ENCODE measurements at places on chromosomes 2 and 18.

DNA sequence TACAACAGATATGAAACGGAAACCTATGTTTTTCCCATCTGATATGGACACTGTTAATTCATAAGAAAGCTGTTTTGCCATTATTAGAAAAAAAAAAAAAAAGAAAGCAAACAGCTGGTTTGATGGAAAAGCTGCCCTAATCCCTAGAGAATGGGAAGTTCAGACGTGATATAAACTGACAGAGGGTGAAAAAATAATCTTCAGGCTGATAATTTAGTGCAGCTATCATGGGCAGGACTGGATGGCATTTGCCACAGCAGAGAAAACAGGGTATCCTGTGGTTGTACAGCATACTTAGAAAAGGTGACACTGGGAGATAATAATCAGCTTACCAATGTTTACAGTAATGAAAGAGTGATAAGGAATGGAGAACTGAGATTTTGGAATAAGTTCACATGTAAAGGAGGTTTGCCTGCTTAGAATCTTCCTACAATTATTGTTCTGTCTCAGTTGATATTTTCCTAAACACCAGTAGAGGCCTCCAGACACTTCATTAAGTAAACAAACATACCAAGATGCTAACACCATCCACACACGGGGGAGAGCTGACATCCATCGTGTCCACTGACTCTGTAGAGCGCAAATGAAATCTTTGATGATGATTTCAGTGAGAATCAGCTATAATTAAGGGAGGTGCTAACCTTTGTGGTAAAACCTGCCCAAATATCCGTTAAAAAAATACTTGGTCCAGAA lies 211.6 kb upstream of the MMADHC start:
- peak; percentile 52 for DNase-seq

- DNase-seq: peak; percentile 83
Observed at GRCh38 chr18:28003451-28003850, 173.5 kb downstream of the CDH2 start.

DNA sequence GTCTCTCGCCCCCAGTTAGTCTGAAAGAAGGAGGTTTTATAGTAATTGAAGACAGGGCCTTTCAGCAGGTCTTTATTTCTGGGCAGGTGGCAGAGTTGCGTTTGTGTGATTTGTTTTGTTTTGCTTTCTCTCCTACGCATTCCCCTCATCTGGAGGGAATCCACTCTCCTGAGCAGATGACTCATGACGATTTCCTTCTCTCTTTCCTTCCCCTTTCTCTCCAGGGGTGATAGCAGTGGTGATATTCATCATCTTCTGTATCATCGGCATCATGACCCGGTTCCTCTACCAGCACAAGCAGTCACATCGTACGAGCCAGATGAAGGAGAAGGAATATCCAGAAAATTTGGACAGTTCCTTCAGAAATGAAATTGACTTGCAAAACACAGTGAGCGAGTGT lies 888.8 kb downstream of the CNTNAP5 start:
- no peak for DNase-seq

DNA sequence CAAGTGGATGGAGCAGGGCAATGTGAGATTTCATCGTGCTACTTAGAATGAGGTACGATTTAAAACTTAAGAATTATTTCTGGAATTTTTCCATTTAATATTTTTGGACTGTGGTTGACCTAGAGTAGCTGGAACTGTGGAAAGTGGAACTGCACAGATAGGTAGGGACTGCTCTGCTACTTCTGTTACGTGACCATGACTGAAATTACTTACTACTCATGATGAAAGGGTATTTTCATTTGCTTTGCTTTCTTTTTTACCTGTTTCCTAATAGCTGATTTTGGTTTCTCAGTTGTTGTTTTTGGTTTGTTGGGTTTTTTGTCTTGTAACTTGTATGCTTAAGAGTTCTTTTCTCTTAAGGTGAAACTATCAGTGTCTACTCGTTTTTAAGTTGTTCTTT lies 11.4 kb downstream of the UBE2E3 start:
- DNase-seq: no peak

DNA sequence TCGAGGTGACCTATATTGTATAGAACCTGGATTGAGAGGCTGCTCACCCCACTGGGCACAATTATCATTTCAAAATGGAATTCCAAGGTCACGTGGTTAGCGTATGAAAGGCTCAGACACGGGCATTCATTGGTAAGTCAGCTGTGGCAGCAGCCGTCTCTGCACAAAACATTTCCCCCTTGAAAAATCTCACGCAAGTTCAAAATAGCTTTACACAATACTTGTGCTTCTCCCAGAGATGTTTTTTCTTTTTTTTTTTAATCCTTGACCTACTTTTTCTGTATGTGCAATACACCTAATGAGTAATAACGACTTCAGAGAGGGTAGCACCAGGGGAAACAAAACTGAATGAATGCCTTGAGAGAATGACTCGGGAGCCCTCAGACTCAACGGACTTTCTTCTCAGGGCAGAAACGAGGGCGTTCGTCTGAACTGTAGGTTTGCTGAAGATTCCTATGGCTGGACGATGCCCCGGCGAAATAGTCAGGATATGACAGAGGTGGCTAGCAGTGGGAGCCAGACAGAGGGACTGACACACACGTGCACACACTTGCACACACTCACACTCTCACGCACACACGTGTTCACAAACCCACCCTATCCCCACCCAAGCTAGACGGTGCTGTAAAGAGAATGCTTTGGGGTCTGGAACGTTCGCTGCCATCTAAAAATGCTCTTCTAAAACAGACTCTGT lies 77.8 kb downstream of the PDCL3 start:
- no peak for DNase-seq

GRCh38 chr18:42588786-42589185 lies 526.7 kb downstream of the RIT2 start:
- no peak for DNase-seq

DNA sequence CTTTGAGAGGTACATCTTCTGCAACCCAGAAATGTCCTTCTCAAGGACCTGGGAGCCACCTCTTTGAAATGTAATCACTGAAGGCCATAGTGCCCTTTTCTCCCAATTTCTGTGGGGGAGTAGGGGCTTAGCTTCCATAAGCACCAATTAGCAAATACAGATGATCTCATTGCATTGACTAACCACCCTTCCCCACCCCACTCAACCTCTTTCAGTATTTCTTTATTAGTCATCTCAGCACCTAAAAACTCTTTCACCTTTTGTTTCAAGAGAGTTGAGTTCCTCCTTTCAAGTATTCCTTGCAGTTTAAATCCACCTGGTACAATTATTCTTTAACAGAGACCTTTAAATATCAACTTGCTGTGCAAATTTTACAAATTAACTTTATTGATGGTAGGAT lies 1011.8 kb upstream of the CDH2 start:
- no peak for DNase-seq

DNA sequence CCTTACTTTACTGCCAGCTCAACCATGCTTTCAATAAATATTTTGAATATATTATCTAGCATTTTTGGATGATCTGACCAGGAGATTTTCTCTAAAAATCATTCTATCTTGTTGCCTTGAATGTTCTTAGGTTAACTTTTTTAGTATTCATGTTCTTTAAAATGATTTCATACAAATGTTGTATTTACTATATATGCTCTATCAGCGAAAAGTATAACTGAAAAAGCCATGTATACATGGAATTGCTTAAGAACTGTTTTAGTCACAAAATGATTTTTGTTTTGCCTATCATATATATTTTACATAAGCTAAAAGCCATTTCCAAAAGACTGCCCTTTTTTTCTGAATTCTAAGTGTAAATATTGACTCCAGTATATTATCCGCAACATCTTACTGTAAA lies 213.9 kb downstream of the WDPCP start:
- DNase-seq: no peak

DNA sequence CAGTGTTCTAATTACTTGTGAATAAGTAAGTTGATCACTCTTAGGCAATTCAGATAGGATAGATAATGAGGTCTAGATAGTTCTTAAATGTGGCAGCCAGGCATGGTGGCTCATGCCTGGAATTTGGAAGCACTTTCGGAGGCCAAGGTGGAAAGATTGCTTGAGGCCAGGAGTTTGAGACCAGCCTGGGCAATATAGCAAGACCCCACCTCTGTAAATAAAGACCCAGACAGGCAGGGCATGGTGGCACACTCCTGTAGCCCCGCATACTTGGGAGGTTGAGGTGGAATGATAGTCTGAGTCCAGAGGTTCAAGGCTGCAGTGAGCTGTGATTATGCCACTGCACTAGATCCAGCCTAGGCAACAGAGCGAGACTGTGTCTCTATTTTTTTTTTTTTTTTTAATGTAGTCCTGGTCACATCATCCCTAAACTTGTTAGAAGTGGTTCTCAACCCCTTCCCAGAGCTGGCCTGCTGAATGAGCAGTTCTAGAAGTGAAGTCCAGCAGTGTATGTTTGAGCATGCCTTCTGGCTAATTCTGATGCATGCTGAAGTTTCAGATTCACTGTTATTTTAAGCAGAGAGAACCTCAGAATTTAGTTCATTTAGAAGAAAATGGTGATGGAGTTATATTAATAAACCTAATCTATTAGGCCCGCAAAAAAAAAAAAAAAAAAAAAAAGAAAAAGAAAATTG lies 306.2 kb downstream of the PRKCE start:
- no peak for DNase-seq

GRCh38 chr2:71486881-71487640 lies 33.7 kb downstream of the DYSF start:
- no peak for DNase-seq

DNA sequence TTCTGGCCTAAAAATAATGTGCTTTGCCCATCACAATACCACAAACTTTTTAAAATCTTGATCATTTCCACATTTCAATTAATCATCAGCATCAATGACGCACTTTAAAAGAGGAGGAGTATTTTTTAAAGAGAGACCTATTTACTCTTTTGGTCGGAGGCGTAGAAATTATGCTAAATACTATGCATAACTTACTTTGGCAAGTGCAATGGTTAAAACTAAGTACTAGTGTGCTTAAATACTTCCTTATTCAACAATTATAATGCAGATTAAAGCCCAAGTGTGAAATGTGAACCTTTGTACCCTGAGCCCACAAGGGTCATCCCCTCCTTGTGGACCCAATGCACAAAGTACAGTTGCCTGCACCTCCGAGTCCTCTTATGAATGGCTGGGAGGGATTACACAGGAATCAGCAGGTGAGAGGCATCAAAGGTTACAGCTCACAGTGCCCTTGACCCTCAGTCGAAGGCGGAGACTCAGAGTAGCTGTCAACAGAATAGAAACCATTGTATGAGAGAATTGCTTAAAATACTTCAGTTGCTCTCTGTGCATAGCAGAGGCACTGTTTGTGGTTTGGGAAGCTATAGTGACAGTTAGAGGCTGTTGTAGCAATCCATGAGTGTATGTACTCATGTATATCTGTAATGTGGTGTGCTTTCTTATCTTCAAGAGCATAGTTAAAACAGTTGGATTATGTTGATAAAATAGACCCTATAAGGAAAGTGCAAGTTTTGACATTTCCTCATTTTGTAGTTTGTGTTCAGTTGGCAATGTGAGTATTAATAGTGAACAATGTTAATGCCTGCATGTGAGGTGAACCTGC lies 151.7 kb upstream of the ITGA4 start:
- DNase-seq: no peak

DNA sequence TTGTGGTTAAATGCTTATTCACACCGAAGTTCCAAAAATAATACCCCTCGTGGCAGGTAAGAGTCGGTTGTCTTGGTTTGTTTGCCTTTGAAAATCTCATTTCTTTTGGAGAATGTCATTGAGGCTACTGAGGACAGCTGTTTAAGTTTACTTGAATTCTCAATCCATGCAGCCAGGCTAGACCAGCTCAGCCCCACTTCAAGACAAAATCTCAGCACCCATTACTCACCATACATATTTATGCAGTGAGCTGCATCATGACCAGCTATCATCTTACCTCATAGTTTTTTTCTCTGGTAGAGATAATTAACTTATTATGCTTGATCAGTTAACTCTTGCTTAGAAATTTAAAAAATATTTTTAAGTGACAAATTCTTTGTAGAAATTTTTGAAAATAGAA lies 115.9 kb downstream of the HAUS1 start:
- no peak for DNase-seq

DNA sequence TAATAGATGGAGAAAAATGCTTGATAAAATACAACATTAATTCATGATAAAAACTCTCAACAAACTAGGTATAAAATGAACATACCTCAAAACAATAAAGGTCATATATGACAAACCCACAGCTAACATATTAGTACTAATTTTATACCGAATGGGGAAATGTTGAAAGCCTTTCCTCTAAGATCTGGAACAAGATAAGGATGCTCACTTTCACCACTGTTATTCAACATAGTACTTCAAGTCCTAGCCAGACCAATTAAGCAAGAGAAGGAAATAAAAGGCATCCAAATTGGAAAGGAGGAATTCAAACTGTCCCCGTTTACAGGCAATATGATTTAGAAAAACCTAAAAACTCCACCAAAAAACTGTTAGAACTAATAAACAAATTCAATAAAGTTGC lies 61.5 kb upstream of the CTIF start:
- DNase-seq: no peak

DNA sequence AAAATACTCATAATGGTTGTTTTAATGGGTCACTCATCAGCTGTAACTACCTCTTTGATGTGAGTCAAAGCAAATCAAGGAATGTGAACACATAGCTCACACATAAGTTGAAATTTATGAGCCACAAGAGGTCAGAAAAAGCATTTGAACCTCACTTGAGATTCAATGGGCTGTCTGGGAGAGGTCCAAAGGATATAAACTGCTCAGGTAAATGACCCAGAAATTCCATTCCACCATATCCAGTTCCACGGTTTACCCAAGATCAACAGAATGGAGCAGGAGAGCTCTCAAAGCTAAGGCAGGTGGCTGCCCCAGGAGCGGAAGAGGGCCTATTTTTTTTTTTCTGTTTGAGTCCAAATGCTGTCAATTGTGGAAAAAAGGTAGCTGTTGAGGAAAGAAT lies 464.1 kb downstream of the TNS1 start:
- DNase-seq: no peak

DNA sequence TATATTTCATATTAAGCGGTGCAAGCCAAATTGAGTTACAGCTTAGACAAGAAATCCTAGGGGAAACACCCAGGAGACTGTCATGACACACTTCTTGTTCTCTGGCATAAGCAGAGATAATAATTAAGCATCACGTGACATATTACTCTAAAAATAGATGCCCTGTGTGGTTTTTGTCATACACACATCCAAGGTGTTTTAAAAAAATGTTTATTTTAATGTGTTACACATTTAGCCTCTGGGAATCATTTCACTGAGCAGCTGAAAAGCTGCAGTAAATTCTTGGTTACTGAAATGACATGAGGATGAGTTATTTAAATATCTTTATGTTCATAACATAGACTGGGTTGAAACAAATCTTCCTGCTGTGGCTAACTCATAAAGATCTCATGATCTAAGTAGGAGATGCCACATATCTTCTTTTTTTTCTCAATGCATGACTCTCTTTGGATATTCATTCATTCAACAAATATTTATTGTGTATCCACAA lies 38.0 kb upstream of the ERMN start:
- DNase-seq: no peak

GRCh38 chr2:61758159-61758558 lies 95.7 kb downstream of the FAM161A start:
- no peak for DNase-seq

- no peak for DNase-seq
Observed at GRCh38 chr2:95056461-95057459, 31.3 kb downstream of the MAL start.

GRCh38 chr2:33321236-33321771 lies 155.1 kb upstream of the RASGRP3 start:
- DNase-seq: no peak

All from endothelial cell of umbilical vein (primary cell).